Fibroblast of mammary gland (primary cell): ENCODE measurements at places on chromosomes 2 and 18.

DNA sequence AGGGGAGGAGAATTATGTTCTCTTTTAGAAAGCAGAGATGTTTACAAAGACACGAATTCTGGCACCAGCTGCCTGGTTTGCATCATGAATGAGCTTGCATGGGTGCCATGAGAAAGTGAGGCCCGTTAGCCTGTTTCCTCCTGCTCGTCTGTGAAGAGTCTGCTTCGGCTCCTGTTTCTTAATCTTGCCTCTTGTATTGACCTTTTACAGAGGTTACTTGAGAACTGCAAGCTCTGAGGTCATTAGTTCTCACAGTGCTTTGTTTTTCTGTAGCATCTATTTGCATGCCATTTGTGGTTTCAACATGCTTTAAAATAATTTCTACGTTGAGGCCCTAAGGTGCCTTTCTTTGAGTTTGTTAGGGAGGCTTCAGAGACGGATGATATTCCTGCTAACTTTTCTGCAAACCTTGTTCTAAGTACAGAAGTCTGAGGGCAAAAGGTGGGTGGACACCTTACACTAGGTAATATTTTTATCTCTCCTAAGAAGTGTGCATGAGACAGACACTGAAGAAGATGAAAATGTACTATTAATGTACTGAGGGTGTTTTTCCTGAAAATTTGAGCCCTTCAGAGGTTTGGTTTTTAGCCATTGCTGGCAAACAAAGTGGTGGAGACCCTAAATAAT is 53.4 kb upstream of the LINC00305 start:
- no peak for DNase-seq

DNA sequence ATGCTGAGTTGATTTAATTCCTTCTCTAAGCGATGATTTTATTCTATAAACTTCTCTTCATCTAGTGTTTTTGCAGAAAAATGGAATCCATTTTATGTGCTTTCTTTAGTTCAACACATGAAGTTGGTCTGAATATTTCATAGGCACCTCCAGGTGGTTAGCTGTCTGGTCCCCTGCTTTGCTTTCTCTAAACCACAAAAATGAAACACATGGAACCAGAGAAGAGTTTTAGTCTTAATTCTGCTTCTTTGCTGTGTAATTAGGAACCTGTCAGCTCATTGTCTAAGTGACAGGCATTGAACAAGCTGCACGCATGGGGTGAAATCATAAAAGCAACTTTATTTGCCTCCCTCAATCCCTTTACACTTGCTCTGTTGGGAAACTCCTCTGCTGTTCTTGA is 150.4 kb downstream of the PIK3C3 start:
- no peak for DNase-seq

- DNase-seq, result no peak
These were observed 4.3 kb downstream of the SIX3 start for GRCh38 chr2:44945676-44946371.

DNA sequence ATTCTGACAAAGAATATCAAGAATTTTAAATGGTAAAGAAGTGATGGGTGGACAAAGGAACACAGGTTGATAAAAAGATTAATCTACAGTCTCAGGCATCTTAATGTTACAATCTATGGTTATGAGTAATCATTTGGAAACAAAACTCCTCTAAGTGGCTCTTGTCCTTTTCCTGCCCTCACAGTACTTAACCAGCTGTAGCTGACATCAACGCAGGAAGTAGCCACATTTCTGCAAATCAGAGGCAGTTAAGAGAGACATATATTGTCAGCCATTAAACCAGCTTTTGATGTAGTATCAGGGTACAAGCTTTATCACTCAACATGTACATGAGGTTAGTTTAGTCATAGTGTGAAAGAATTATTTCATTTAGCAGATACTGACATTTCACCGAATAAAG is 244.6 kb downstream of the NR4A2 start:
- peak; percentile 8 for DNase-seq

GRCh38 chr2:39059366-39059952 is 61.4 kb downstream of the SOS1 start:
- peak; percentile 65 for DNase-seq

DNA sequence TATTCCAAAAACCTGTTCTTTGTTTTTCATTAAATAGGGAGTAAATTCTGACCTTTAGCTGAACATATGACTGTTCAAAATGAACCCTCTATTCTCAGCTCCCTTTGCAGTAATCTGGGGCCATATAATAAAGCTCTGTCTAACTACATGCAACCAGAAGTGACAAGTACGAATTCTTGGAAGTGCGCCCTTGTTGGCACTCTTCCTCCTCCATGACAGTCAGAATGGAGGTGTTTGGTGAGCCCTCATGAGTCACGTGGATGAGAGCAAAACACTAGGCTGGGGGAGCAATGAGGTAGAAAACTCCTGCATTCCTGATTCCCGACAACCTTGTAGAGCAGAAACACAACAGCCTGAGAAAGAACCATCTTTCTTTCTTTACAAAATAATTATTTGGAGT is 552.9 kb downstream of the FBXO15 start:
- DNase-seq, result peak; percentile 44

DNA sequence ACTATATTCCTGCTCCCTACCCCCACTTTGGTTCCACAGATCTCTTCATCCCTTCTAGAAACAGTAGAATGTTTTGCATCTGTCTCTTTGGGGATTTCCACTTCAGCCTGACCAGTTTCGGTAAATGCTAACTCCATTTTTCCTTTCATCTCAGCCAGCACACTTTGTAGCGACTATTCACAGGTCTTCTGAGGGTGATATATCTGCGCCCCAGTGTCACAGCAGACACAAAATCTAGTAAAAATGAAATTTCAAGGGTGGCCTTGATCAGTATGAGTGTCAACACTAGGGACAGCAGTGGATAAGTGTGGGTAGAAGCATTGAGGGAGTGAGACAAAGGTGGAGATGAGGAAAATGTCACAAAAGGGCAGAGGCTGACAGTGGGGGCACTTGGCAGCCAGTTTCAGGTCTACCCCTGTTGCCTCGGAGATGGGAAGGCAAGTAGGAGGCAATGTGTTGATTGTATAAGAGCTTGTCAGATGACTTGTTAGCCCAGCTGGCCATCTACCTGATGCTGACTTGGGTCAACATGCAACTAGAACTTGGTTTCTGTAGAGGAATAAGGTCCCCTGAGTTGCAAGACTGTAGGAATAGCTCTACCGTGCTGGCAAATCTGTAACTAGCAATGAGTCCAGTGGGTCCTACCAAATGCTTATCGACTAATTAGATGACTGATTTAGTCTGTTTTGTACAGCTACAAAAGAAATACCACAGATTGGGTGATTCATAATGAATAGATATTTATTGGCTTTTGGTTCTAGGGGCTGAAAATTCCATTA is 60.7 kb downstream of the CXCR4 start:
- DNase-seq, result no peak

DNA sequence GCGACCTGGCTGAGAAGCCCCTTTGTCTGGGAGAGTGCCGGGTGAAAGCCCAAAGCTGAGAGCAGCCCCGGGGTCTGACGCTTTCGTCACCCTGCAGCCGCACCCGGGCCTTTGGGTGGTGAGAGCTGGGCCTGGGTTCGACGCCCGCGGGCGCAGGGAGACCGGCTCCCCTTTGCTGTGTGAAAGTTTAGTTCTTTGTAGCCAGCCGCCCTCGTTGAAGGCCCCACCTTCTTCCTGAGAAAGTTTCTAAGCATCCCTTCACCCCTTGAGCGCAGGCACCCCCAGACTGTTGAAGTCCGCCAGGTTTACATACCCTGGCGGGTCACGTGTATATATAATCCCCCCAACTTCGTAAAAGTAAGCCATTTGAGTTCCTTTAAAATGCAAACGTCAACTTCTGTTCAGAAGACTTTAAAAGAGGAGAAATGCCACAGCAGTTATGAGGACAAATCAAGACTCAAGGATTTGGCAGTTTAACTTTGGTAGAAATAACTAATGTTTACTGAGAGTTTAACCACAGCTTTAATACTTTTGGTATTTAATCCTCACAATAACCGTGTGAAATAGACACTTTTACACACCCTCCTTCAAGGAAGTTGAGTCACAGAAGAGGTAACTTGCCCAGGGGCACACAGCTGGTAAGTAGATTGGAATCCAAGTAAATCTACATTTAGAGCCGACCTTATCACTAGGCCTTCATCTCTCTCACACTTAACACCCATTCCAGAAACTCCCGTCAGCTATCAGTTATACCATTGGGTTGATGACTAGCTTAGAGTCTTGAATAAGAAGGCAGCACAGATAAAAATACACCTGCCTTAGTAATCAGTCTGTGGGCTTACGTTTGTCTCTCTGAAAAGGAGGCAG is 1.1 kb upstream of the MBOAT2 start:
- DNase-seq, result no peak

GRCh38 chr2:237982039-237982725 is 15.4 kb downstream of the UBE2F start:
- no peak for DNase-seq

GRCh38 chr2:26001743-26002351 is 19.6 kb upstream of the KIF3C start:
- peak; percentile 49 for DNase-seq

DNA sequence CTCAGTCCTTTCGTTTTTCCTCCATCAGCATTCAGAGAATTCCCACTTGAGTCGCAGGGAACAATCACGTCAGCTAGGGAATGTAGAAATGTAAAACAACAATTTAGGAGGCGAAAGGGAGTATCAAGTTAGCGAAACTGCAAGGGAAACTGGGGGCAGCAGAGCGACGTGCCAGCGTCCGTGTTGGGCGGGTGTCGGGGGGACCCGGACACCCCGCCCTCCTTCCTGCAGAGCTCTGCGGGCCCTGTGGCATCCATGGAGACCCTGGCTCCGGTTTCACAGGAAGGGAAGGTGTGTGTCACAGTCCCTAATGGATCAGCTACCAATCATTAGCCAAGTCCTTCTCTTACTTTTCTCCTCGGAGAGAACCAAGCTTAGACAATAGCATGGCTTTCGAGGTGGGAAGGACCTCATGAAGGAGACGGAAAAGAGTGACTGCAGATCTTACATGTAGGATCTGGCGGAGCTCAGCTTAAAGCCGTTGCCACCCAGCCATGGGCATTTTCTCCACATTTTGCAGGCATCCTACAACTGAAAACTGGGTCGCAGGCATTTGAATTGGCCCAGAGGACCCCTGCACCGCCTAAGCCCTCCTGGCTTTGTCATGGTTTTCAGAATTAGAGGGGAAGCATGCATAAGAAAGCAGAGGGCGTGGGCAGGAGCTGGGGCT is 33.7 kb downstream of the SOX11 start:
- DNase-seq, result no peak

GRCh38 chr2:224220586-224221255 is 181.2 kb downstream of the FAM124B start:
- DNase-seq, result peak; percentile 73

DNA sequence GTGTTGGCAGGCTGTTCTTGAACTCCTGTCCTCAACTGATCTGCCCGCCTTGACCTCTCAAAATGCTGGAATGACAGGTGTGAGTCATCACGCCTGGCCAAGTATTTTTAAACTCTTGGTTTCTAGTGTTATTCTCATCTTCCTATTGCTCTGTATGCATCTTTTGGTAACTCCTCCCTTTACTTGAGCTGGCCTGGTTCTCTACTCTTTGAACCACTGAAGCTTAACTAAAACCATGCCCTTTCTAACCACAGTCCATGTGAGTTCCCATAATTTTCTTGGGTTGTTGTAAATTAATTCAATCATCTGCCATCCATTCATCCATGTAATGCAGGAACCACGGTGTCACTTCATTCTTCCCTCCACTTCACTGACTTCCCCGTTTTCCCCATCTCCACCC is 1131.3 kb downstream of the DPP10 start:
- no peak for DNase-seq

DNA sequence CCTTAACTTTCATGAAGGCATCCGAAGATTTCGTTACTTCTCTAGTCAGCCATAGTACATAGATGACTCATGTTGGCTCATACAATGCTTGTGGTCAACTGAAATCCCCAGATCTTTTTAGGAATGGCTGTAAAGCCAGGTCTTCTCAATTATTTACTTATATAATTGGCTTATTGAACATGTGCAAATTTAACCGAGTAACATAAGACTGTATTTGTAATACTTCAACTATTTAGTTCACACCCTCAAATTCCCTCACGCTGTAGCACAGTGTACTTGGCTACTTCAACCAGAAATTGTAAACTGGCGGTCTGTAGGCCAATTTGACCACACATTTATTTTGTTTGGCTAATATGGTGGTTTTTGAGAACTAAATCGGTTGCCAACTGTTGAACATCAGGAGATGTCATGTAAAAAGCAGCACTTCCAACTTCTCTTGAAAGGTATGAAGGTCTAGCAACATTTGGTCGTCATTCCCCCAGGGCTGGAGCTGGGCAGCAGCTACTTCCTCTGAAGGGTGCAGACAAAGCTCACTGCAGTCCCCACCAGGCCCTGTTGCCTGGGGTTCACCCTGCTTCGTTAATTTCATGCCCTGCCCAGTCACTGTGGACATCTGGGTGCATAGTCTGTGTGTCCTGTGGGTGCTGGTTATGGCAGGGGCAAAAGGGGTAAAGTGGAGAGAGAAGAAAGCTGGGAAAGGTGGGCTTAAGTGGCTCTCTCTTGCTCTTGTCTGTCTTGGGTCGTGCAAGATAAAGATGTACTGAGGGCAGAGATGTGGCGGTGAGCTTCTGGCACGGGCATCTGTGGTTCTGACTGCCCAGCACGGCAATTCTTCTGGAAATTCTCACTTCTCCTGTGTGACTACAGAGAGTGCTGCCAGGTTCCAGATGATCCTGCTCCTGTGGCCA is 3.2 kb upstream of the SH3RF3 start:
- peak; percentile 97 for DNase-seq

- DNase-seq, result no peak
These were observed 598.5 kb downstream of the CNTNAP5 start for GRCh38 chr2:124623560-124623959.

DNA sequence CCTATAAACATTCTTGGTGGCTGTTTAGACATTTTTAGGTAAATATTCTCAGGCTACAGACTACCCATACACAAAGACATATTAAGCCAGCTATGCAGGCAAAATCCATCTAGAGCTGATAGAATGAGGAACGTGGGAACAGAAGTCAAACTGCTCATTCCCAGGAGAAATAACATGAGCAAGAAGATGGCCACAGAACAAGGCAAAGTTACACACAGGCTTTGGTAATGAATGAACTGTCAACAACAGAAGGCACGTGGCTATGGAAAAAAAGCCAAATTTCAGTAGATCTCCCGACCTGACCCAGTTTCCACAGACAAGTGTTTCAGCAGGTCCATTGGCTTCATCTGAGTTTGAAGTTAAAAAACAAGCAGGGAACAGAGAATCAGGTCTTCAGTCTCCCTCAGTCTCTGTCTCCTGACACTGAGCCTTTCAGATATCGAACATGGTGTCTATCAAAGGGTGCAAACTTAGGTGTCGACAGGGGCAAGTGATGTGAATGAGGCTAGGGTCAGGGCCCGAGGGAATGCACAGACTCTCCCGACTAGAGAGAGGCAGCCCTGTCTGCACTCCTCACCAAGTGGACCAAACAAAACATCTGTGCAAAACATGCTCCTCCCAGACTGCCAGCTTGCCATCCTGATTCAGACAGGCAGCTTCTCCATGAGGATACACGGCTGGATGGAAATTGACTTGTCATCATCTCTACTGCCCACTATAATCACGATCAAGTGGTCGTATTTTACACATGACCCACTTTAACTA is 25.9 kb downstream of the SIGLEC15 start:
- DNase-seq, result peak; percentile 45

- no peak for DNase-seq
These were observed 37.6 kb upstream of the MGAT5 start for GRCh38 chr2:134216152-134216829.

GRCh38 chr18:9870431-9871008 is 15.3 kb upstream of the TXNDC2 start:
- no peak for DNase-seq
